CD8-positive, alpha-beta memory T cell (primary cell): ENCODE measurements at places on chromosomes 1 and 21.
A peak's percentile ranks its signal among the peaks of the same experiment; 100 is the strongest.

DNA sequence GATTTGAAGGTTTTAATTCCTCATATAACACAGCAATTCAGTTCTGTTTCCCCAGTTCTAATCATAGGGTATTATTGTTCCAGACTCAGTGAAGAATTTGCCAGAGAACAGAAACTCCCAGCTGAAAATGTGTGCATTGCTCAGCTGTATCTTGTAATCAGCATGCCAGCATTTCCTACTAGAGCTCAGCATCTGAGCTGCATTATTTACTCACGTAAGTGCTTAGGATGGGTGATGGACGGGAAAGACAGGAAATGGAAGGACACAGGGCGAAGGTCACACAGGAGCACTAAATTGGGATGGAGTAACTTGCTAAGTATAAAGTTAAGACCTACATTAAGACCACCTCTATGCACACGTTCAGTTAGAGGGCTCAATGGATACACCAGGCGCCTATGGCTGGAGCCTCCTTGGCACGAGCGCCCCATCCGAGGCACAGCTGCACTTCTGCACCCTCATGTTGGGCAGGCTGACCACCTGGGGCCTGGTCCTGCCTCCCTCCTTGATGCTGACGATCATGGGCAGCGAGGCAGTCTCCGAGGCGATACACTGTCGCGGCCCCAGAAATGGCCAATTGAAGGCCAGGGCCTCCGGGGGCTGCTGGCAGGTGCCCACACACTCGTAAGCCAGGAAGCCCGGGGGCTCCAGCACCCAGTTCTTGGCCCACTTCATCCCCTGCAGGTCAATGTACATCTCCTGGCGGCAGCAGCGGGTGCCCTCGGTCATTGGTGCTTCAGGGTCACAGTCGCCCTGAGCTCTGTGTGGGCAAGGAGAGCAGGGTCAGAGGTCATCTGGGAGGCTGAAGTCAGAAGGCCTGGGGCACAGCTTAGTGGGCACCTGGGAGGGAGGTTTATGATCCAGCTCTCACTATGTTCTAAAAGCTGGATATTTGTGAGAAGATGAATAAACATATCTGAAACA is 3.7 kb downstream of the LEFTY2 start:
- no peak for DNase-seq

GRCh38 chr1:66617362-66618184 is 83.6 kb downstream of the SGIP1 start:
- DNase-seq: no peak

- no peak for DNase-seq
Measured at GRCh38 chr1:178241837-178242236, 147.9 kb downstream of the RASAL2 start.

- DNase-seq: peak; percentile 69
Measured at GRCh38 chr1:45205910-45206721, at the start of gene ZSWIM5. TSS of gene ZSWIM5 (minus strand) at chr1:45206605. CDS start at chr1:45206350, 255 bp downstream.

DNA sequence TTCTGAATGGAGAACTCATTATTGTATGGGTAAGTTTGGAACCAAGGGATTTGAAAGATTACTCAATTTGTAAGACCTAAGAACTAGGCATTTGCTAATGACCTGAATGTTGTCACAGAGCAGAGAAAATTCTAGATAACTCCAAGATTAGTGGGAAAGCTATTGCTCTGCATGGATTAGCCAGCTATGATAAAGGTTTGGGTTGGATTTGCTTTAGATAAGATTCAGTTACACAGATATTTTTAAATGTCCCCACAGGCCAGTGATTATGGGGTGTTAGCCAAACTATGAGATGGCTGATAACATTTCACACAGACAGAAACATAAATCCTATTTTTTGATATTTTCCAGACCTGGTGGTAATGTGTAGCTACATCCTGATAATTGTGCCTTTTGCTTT is 88.2 kb downstream of the NTPCR start:
- DNase-seq: no peak

DNA sequence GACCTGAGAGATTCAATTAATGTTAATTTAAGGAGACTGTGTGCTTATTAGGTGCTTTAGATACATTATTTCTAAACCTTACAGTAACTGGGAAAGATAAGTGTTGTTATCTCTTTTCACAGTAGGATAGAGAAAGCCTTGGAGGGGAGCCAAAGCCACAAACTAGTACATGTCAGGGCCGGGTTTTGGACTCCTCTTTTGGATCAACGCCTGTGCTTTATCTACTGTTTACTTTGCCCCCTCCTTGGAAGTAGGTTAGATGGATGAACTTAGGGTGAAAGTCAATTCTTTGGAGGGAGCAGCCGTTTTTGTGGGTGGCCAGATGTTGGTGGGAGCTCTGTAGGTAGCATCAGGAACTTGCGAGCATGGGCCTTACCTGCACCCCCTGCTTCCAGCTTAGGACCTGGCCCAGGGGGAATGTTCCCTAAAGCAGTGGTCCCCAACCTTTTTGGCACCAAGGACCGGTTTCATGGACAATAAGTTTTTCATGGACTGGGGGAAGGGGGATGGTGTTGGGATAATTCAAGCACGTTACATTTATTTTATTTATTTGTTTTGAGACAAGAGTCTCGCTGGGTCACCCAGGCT is 1.7 kb downstream of the HHAT start:
- DNase-seq: no peak

GRCh38 chr1:222592171-222592570 is 2.4 kb upstream of the TAF1A start:
- no peak for DNase-seq

GRCh38 chr1:66223681-66224080 is 310.3 kb upstream of the SGIP1 start:
- no peak for DNase-seq
